ENCODE measurements at places on chromosomes 1 and 21. TPM values are rescaled to one million over a fixed set of nuclear protein-coding genes. Genes with fewer than 3 reads are reported as not detected.

HSPA6 gene
- total RNA-seq, result under 0.01 TPM

LYPD8 gene
- total RNA-seq, result not detected

BNIPL gene
- 0.57 TPM for total RNA-seq

ACTA1 gene
- not detected for total RNA-seq

GPA33 gene
- total RNA-seq, result not detected
